ENCODE measurements at places on chromosomes 4 and X.

- DNase-seq, result no peak
Observed at GRCh38 chr4:169438057-169438480, 167.3 kb upstream of the SH3RF1 start.

DNA sequence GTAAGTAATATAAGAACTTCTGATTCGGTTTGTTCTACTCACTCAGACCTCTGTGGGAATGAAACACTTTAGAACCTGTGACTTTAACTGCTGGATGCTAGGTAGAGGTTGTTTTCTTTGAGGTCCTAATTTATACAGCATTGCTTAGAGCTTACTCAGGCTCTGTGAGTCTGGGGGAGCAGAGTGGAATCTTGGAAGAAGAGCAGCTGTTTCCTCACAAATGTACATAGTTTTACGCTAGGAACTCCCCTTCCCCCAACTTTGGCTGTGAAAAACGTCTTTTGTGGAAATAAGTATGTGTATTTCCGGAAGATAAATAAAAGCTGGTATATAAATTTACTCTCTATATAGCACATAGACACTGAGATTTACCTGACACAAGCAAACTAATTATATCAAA, 141.4 kb downstream of the NAA11 start:
- no peak for DNase-seq

- DNase-seq, result no peak
Observed at GRCh38 chrX:19805046-19805690, 82.2 kb downstream of the SH3KBP1 start.

DNA sequence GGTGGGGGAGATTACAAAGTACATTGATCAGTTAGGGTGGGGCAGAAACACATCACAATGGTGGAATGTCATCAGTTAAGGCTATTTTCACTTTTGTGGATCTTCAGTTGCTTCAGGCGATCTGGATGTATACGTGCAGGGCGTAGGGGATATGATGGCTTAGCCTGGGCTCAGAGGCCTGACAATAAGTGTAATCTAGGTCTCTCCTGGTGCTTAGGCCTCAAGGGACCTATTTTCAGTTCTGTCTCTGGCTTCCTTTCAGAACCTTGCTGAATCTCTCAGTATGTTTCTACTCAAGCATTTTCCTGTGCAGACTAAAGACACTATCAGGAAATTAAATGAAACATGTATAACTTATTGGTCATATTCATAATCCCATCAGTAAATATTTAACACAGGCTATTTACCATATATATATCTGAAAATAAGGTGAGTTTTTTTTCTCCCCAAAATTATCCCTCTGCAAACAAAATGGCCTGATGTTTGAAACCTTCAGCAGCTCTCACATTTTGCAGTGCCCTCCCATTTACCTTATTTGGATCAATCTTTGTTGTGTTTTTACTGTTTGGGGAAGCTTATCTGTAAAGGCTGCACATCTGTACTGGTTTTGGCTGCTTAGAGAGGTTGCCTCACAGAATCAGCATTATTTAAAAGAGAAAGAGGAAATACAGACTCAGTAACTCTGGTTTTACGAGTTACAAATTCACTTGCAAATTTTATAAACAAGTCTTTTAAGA, 2.3 kb upstream of the ZCCHC4 start:
- peak; percentile 75 for DNase-seq

- DNase-seq, result no peak
Observed at GRCh38 chrX:68833448-68833805, 4.6 kb downstream of the EFNB1 start.

DNA sequence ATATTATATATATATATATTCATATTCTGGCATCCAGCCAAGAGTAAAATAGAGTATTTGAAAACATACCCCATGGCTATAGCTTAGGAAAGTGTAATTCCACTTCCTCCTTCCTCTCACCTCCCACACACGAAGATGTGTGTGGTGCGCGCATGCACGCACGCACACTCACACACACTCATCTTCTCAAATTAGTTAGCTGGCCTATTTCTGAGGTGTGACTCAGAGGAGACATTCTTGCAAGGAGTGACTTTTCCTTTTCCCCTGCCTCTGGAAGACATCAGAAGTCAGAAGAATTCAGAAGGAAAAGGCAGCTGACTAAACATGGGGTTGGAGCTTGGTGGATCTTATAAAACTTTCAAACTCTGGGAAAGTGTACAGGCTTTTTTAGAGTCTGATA, 8.8 kb downstream of the ENPEP start:
- DNase-seq, result peak; percentile 80

DNA sequence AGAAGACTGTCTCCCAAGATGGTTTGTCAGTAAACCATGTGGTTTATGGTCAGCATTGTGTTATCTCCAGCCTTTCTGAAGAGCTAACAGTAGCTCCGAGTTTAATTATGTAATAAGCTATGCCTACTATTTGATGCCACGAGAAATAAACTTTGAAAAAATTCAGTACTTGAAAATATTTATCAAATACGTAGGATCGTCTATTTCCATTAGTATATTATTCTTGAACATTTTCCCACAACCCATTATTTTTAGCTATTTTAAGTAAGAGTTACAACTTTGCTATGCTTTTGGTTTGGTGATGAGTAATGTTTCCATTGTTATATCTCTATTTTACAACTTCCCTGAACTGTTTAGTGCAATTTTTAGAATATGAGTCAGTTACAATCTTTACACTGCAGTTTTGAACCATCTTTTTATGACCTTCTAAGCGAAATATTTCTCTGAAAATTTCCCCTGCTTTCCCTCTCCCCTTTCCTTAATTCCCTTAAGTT, 44.5 kb upstream of the TRIM2 start:
- DNase-seq, result peak; percentile 70

- DNase-seq, result peak; percentile 27
Observed at GRCh38 chr4:88276952-88277710, 7.2 kb downstream of the PPM1K start.

DNA sequence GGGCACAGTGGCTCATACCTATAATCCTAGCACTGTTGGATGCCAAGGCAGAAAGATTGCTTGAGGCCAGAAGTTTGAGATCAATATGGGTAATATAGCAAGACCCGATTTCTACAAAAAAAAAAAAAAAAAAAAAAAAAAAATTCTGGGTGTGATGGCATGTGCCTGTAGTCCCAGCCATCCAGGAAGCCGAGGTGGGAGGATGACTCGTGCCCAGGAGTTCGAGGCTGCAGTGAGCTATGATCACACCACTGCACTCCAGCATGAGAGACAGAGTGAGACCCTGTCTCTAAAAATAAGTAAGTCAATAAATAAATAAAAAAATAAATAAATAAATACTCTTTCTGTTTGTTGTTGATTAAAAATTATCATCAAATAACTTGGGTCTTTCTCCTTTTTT, 62.4 kb upstream of the BMPR1B start:
- DNase-seq, result no peak

- peak; percentile 71 for DNase-seq
Observed at GRCh38 chr4:47482326-47482725, 2.7 kb upstream of the ATP10D start.

GRCh38 chr4:188262464-188262863, 123.2 kb downstream of the TRIML1 start:
- DNase-seq, result no peak

DNA sequence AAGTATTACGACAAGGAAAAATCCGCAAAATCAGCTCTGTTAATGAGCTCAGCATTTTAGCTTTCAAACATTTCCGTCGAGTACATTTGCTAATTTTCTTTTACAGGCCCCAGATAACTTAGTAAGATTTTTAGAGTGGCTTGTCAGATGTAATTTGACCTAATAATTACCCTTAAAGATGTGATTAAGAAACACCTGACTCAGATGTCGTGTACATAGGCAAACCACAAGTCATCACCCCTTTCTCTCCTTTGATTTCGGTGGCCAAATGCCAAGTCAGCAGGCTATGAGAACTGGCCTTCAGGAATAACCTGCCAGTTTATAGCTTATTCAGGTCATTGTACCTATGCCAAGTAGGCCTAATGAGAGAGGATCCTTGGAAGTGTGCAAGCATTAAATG, 369.6 kb downstream of the PCDH7 start:
- no peak for DNase-seq

DNA sequence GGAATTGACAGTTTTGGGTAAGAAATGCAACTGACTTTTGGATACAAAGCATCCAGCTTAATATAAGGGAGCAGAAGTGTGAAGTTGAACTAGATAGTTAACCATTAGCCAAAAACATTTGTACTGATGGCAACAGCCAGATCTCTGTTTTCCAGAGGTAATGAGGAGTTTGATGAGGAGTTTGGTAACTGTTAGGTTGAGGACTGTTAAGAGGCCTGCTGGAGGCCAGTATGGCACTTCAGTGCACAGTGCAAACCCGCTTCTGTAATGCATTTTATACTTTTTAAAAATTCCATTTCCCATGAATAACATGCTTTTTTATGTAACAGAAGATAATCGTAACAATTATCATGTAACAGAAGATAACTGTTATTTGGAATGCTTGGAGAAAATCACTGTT, 30.0 kb downstream of the CDKL5 start:
- no peak for DNase-seq

DNA sequence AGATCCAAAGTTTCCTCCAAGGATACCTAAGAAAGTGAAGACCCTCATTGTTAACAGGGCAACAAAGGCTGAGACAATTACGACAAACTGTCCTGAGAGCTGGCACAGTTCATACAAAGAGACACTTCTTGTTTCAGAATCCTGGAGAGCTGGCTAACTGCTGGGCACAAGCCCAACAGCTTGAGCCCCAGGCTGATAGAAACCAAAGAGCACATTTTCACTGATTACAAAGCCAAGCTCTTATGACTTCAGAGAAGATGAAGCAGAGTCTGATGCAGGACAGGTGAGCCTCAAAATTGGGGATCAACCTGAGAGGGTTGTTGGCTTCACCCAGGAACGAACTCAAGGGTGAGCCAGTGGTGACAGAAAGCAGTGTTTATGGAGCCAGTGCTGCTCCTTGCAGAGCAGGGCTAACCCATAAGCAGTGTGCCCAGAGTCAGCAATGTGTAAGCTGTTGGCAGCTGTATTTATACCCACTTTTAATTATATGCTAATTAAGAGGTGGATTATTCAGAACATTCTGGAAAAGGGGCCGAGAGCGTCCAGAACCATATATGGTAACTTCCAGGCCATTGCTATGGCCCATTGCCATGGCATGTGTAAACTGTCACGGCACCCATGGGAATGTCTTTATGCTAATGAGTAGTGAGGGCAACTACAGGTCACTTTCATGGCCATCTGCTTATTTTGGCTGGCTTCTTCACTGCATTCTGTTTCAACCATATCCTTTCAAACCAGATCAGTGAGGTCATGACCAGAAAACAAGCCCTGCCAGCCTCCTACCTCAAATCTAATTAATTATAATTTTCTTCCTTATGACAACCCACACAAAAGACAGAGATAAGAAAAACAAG, 183.7 kb downstream of the EVC2 start:
- no peak for DNase-seq

DNA sequence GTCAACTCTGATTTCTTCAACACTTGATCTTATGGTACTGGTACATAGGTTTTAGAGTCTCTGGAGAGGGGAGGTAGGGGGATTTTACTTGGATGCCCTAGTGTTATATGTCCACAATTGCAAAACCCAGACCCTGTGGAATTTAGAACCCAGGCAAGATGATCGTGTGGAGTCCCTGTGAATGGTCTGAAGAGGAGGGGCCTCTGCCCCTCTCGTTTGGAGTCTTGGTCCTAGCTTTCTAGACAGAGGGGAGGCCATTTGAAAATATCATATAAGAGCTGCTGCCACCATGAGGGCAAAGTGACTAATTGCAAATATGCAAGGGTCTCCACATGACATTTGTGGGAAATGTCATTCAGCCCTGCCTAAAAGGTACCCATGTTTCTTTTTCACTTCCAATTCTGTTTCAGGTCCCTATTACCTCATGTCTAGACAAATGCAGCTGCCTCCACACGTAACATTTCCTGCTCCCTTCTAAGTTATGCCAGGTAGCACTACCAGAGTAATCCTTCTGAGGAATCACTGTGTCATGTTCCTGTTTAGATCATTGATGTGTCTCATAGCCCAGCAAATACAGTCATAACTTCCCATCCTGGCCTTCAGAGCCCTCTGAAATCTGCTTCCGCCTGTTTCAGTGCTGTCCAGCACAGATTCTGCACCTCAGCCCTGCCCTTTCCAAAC, 126.8 kb downstream of the KLHL8 start:
- peak; percentile 51 for DNase-seq

DNA sequence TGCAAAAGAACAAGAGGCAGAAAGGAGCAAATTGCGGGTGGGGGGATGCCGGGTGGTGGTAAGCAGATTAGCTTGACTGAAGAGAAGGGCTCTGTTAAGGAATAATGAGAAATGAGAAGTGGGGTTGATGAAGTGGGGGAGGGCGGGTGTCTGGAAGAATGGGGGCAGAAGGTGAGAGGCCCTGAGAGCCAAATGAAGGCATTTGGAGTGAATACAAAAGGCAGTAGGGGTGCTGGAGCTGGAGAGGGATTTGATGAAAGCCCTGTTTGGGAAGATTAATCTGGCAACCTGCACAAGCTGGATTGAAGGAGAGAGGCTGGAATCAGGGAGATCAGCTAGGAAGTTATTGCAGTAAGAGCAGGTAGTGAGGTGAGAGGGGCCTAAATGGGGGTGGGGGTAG, 82.1 kb downstream of the GUCY2F start:
- no peak for DNase-seq

- no peak for DNase-seq
Observed at GRCh38 chrX:7147413-7147977, at the start of gene STS. TSS of gene STS (plus strand) at chrX:7147712. CDS start at chrX:7253200, 105,488 bp downstream.

- DNase-seq, result no peak
Observed at GRCh38 chrX:84479086-84479485, 23.2 kb downstream of the HDX start.

GRCh38 chr4:144353292-144353691, 212.8 kb upstream of the GYPA start:
- no peak for DNase-seq

DNA sequence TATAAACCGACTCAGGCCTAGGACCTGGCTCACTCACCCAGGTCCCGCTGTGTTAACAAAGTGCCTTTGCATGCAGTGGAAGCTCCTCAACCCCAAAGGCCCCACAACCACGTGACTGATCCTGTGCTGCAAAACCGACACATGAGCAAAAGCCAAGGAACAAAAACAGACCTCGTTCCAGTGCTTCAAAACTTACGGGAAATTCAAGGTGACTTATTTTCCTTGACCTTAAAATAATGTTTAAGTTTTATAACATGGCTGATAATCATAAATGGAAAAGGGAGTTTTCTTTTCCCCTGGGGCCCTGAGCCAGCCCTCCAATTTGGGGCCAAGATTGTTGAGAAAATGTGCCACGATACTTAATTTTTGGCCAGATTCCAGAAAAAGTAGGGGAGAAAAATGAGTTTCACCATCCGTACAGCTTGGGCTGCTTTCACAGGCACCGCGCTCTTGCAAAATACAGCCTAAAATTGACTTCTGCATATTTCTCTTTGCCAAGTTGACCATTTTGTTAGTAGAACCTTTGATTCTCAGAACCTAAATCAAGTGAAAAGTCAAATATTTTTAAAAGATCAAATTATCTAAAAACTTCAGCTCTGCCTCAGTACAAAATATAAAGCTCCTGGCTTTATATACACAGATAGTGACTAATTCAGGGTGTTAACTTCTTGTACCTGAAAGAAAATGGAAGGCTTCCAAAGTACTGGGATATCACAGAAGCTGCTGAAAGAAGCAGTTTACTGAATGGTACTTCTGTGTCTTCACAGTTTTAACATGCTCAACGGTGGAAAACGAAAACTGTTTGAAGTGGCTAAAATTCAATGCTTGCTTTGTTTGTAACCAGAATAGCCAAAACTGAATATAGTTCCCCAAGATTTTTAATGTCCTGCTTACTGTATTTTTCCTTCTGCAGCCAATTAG, 93.8 kb downstream of the APBB2 start:
- DNase-seq, result no peak

Data from MV-4-11 (cell line).